Peyer's patch (tissue), 4 donors: ENCODE measurements at places on chromosomes 12 and 14.
A peak's percentile ranks its signal among the peaks of the same experiment; 100 is the strongest.

GRCh38 chr14:94572637-94573303 lies 8.5 kb upstream of the SERPINA5 start:
- no peak for DNase-seq

- no peak for DNase-seq
These were observed 46.1 kb downstream of the DNAH10 start for GRCh38 chr12:123808167-123808566.

- DNase-seq: no peak
These were observed 57.4 kb upstream of the KRR1 start for GRCh38 chr12:75568801-75569200.

GRCh38 chr14:61588419-61588901 lies 106.9 kb upstream of the HIF1A start:
- no peak for DNase-seq

DNA sequence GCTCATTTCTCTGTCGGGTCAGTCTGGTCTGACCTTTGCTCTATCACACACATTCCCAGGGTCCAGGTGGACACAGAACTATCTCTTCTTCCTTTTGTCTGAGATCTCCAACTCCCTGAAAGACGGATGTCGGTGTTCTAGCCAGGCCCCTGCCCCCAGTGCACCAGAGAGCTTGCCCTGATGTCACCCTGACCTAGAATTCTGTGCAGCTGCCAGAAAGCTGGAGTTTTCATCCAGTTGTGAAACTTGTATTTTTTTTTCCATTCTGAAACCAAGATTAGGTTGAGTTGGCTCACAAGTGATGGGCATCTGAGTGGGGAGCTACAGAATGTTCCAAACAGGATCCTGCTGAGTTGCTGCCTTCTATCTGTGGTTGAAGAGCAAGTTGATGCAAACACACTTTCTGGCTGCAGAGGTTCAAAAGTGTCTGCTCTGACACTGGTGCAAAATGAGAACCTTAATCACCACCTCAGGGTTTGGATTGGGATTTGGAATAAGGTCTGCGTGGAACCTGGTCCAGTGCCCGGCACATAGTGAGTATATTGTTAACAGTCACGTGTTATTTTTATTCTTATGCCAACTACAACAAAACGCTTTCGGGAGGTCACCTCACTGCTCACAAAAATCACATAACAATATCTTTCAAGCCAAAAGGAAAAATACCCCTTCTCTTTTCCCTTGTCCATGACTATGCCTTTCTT lies 211.5 kb downstream of the SLC15A4 start:
- no peak for DNase-seq

DNA sequence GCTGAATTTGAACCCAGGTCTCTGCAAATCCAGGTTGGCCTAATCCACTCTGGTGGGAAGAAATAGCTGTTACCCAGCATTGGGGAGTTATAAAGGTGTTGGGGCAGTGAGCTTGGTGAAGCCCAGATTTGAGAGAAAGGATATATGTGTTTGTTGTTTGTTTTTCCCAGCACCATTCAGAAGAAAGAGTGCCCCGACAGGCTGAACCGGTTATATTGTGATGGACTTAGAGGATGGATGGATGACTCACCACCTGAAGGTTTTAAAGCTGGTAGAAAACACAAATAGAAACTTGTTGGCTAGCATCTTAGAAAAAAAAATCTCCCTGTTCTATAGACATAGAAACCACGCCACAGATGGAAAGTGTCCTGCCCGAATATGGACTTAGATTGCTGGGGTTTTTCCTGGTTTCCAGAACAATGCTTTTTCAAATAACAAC lies 404.6 kb downstream of the MED13L start:
- no peak for DNase-seq

GRCh38 chr12:28034271-28034670 lies 61.7 kb upstream of the PTHLH start:
- no peak for DNase-seq

DNA sequence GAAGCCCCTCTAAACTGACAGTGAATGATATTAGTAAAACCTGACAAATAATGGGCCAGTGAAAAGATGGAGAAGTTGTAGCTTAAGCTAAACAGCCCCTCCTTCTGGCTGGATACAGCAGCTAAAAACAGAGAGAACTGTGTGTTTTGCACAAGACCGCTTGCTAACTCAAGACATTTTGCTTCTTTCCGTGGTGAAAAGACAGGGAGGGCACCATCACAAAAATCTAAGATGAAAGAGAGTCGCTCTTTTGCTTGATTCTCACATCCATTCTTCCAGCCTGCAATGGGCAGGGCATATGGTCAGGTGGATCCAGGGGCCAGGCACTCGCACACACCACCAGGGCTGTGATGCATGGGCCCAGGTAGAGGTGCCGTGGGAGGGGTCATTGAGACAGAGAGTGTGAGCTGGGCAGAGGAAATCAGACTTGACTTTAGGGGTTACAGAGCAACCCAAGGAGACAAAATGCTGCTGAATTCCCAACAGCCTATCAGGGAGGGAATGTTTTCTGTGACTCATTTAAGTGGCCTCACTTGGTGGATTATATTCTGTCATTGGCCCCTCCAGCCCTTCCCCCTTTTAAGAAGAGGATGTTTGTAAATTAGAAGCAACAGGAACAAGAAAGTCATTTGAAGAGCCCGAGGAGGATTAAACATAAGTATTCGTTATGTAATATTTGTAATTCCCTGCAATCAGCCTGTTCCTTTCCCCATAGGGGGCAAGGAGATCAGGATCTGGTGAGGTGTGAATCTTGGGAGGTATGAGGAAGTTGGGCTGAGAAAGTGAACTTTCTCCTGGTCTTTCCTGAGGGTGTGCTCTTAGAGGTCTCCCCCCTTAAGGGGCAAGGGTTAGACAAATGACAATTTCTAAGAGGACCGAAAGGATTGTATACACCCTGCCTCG lies 12.3 kb downstream of the EMP1 start:
- no peak for DNase-seq

GRCh38 chr12:109729801-109730200 lies 16.2 kb downstream of the FAM222A start:
- DNase-seq: no peak

DNA sequence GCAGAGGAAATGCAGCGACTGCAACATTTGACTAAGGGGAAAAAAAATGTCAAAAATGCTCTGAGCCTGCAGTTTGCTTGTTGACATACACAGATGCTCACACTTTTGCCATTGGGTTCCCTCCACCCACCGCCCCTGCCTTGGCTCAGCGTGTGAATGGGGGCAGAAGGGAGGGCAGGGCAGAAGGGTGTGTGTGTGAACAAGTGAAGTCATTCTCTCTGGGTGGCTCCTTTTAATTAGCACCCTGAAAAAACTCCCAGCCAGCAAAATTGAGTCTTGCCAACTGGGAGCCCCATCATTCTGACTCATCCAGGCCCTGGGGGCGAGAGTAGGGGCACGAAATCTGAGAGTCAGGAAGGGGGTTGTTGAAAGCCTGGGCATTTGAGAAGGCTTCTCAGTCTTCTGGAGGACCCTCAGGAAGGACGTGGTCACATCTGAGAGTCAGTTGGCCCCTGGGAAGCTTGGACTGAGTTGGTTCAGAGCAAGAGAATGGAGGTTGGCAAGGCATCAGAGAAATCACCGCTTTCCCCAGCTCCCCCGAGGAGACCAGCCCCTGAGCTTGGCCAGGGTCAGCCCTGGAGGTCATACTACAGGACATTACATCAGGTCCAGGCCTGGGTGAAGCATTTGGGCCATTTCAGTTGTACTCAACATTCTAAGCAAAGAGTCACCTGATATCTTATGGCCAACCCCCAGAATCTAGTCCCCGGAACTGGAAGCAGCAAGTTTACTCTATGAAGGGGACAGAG lies 22.7 kb upstream of the KRT78 start:
- DNase-seq: no peak

DNA sequence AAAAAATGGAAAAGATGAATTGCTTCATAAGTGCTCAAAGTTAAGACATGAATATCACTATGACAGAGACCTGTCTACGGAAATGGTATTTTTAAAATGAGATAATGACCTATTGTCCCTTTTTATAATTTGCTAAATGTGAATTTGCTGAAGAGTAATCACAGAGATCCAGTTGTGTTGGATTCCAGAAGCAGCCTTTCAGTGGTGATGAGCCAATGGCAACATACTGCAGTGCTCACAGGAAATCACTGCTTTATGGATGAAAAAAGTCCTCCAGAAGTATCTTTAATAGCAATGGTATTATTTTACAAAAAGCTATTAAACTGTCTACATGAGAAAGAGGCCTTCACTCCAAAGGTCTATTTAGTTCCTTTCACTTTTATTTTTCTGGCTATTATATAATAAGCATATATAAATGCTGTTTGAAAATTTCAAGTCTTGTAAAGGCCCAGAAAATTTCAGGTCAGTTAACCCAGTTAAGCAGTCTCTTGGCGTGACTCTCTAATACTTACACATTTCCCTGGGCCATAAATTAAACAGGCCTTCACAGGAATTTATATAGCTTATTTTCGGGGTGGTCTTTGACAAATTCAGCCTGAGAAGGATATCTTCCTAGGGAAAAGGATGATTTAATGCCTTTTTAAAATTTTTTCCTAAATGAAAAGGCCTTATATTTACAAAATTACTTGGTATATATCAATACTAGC lies 55.4 kb downstream of the KCNJ8 start:
- no peak for DNase-seq

GRCh38 chr12:46470036-46470627 lies 97.6 kb upstream of the SLC38A2 start:
- DNase-seq: peak; percentile 55

DNA sequence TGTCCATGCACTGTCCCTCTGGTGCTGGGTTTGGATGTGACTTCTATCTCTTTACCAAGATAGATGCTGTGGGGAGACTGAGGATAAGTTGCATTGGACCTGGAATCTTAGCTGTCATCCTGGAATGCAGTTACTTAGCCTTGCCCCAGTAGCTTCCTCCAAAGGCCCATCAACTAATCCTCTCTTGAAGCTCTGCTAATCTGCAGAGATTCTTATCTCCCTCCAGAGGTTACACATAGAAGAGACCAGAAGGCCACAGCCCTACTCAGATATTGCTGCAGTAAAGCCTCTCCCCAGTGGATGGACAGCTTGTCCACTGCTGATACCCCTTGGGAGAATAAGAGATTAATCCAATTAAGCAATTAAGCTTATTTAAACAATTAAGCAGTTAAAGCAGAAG lies 867.2 kb downstream of the BCL11B start:
- no peak for DNase-seq

DNA sequence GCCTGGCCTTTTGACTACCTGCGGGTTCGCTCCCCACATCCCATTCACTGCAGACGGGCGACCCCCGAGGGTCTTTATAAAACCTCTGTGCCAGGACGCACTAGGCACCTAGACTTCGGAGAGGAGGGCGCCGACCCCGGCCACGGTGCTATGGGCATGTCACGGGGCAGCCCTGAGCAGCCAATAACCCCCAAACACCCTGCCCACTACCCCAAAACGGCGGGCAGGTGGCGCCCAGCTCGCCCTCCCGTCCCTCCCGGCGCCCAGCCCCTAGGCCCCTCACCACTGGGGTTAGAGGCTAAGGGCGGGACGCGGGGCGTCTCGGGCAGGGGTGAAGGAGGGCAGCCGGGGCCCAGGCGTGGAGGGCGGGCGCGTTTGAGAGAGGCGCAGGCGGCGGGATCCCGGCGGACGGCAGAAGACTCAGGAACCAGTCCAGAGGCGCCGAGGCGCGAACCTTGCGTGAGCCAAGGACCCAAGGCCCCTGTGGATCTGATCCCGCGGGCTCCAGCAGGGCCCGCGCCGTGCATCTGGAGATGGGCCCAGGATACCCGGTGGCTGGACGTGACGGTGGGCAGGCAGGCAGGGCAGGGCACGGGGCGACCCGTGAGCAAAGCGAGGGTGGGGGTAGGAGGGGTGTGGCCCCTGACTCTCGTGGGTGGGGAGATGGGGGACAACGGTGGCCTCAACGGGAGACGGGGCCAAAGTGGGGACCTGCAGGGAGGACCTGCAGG lies 11.1 kb downstream of the KRT85 start:
- DNase-seq: no peak

DNA sequence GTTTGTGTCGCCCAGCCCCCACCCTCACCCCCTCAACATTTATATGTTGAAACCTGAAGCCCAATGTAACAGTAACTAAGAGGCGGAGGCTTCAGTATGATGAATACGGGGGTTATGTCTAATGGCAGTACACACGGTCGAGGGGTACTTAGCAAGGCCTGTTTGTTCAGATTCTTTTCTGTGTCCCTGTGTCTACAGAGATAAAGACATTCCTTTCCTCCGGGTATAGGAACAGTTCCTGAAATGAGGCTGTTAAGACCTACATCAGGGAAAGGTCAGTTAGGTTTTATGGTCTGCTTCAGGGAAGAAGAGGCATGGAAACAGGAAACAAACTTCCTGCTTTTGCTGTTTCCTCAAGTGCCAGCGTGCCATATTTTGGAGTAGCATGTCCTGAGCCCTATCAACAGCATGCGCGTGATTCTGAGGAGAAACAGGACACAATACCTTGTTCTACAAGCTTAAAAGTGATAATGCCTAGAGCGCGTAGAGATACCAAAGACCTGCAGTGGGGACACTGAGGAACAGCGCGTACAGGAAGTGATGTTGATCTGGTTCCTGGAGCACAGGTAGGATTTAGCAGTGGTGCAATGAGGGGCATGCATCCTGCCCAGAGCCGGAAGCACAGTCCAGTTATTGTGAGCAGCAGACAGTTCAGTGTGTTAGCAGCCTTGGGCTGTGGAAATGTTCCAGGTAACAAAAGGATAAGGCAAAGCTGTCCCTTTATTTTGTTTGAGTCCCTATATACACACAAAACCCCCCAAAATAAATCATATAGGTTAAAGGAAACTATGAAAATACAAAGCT lies 47.2 kb downstream of the FGD4 start:
- no peak for DNase-seq

- DNase-seq: no peak
These were observed 212.8 kb upstream of the KITLG start for GRCh38 chr12:88793096-88793495.

- peak; percentile 29 for DNase-seq
These were observed 73.0 kb downstream of the NINJ2 start for GRCh38 chr12:590206-590750.

DNA sequence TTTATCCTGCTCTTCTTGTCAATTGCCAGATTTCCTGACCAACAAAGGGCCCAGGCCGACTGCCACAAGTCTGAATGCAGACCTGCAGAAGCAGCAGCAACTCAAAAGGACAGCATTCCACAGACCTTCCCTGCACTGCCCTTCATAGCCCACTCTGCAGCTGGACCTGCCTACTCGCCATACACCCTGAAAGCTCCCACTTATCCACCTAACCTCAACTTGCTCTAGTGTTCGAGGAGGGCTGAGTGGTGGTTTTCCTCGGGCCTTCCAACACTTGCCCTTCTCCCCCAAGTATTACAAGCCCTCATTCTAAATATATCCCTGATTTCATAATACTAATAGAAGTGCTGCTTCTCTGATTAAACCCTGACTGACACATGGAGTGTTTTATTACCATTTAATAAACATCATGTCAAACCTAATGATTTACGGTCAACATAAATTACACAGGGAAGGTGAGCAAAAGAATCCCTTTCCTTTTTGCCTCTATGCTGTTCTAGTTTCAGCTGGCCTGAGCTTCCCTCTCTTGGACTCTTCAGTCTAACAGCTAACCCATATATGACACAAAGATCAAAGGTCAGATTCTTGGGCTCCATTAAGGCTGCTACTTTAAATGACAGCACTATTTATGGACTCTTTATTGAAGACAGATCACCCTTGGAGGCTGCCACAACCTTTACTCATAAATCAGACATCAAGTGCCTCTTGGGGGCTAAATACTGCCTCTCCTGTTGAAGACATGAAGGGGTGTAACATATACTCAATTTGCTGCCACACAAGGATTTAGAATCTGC lies 1546.9 kb upstream of the TMEM132C start:
- no peak for DNase-seq
